Progenitor cell of endocrine pancreas (in vitro differentiated cells): ENCODE measurements at places on chromosomes 6 and 20.

DNA sequence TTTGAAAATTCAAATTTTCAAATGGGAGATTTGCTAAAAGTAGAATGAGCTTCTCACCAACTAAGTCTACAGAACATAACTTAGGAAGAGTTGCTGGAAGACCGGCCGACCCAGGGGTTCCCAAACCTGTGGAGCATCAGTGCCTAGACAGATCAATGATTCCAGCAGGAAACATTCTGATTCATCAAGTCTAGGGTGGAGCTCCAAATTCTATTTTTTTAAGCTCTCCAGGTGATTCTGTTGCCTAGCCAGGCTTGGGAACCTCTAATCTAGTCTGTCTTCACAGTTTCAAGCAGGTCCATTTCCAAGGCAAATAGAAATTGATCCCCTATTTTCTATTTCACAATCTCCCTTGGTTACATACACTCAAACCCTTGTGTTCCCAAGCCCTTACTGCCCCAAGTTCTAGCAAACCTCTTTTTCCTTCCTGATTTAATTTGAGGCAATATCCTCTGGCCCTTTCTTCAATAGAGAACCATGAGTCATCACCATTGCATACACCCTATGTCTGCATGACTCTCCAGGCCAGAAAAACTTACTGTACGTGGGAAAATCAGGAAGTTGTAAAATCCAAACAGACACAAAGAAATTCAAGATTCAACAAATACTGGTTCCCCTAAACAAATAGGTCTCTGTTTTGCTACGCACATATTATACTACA, 8.9 kb downstream of the ATXN1 start:
- DNase-seq, result no peak

DNA sequence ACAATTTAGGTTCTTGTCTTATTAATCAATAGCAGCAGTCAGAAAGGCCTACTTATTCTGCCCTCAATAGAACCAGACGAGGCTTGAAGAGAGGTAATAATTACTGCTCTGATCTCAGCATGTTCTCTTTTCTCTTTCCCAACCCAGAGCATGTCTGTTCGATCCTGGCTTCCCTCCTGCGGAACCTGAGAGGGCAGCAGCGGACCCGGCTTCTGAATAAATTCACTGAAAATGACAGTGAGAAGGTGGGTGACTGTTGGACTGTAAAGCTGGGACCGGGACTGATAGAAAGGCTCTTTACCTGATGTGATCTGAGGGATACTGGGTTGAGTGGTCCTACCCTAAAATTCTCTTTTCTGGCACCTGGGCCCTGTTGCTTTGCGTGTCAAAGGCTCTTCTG, 63.0 kb upstream of the VSTM2L start:
- no peak for DNase-seq

DNA sequence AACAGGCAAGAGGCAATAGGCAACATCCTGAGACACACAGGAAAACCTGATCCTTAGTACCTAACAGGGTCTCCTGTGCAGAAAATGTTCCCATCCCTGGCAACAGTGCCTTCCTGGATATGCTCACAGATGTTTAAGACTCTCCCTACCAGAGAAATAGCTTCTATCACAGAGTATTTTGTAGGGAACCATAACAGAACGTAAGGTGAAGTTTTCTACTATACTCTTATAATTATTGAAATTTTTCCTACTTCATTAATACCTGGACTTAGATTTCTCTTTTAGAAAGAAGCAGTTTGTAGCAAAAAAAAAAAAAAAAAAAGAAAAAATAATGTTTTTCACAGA, 33.5 kb upstream of the LGSN start:
- no peak for DNase-seq

DNA sequence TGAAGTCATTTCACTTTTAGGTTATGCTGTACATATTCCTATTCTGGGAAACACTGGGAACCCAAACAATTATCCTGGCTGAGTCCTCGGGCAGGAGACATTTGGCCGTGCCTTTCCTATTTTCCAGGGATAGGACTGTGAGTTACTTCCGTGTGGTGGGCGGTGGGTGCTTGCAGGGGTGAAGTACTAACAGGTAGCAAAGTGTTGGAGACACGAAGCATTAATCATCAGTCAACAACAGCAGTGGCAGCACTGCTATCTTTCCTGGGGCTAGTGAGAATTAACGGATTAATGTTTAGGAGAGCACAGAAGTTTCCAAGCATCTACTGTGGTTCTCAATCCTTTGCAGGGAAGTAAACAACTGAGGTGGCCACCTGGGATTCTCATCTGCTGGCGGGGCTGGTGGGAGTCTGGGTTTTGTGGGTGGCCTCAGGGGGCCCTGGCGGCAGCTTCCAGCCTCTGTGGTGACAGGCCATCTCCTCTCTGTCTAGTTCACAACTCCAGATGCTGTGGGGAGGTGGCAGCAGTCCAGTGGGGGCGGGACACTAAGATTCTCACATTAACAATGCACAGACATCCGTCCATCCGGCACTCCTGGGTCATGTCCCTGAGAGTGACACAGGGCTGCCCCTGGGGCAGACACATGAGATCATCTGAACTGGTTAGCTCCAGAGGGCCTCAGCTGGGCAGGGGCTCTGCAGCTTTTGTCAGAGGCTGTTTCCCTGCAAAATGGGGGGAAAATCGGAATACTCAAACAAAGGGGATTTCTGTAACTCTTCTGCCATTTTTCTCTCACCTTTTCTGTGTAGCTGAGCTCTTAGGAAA, 90.9 kb downstream of the GJA10 start:
- no peak for DNase-seq
